GM03348 (cell line): ENCODE measurements at places on chromosomes 12 and 14.

DNA sequence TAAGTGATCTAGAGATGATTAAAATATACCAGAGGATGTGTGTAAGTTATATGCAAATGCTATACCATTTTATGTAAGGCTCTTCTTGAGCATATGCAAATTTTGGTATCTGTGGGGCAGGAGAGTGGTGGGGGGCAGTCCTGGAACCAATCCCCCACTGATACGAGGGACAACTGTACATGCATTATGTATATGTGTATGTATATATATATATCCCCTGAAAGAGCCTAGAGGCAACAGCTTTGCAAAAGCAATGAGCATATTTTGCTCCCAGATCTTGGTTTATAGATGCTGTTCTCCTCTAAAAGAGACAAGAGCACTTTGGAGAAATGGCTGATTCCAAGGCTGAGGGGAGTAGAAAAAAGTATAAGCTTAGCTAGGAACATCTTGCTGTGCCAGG is 12.4 kb upstream of the SLC25A3 start:
- DNase-seq, result no peak

GRCh38 chr14:90513161-90514014 is 116.6 kb downstream of the CALM1 start:
- DNase-seq, result peak; percentile 41

GRCh38 chr14:100523843-100524169 is 63.4 kb downstream of the BEGAIN start:
- no peak for DNase-seq

- no peak for DNase-seq
Measured at GRCh38 chr14:98035396-98035795, 1236.6 kb downstream of the BCL11B start.

- DNase-seq, result peak; percentile 46
Measured at GRCh38 chr12:67747869-67748742, 99.6 kb downstream of the DYRK2 start.

DNA sequence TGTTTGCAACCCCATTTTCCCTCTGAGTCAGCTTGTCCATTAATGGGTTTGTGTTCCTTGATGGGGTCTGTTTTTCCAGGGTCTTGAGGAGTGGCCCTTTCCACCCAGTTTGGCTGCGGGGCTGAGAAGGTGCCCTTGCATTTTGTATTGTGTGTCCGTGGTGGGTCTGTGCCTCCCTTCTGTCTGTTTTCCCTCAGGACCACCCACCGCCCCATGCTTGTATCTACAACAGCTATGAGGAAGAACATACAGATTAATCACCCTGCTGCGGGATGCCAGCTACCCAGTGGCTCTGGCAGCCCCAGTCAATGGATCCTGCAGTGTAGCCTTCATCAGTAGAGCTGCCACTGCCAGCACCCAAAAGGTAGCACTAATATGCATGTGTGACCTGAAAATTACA is 235.7 kb downstream of the CACNA1C start:
- DNase-seq, result no peak

- no peak for DNase-seq
Measured at GRCh38 chr14:96117101-96117897, 78.1 kb downstream of the C14orf132 start.

DNA sequence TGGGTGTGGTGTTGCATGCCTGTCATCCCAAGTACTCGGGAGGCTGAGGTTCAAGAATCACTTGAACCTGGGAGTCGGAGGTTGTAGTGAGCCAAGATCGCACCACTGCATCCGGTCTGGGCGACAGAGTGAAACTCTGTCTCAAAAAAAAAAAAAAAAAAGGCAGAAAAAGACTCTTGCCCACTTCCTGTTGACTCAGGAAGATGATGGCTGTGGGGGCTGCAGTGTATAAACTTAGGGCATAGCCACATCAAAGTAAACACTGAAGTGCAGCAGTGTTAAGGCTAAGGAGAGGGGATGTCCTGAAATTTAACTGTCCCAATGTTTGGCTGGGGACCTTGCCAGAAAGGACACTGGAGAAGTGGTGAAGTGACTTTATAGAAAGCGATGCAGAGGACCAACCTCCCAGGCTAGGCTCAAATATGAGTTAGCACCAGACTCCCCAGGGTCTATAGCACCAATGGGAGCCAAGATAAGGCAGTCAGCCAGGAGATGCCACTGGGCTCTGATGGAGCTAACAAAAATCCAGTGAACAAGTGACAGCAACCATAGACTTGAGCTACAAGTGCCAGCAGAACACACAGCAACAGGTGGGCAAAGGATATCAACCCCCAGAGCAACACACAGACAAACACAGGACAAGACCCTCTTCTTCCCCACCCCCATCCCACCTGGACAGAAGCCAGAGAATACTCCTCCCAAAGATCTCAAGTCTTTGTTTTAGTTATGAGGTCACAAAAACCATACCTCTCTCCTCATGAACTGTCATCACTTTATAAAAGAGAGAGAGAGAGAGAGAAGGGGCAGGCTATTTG is 28.0 kb downstream of the NELL2 start:
- no peak for DNase-seq

- DNase-seq, result no peak
Measured at GRCh38 chr12:112443916-112444315, 25.2 kb downstream of the PTPN11 start.

- no peak for DNase-seq
Measured at GRCh38 chr14:61478971-61479473, 157.6 kb downstream of the PRKCH start.

DNA sequence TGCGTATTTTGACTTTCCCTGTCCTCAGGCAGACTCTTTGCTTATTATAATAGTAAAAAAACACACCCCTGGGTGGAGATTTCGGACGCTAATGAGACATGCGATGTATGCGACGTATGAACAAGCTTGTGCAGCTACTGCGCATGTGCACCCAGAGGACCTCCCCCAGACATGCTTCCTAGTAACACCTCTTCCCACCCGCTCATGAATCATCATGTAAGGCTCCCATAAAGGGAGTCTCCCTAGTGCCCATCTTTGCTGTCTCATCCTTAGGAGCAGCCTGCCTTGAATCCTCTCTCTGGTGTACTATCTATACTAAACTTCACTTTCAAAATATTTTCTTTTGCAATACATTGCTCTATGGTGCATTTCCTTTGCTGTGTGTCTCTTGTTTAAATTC is 210.1 kb downstream of the TMEM132D start:
- DNase-seq, result no peak

- peak; percentile 19 for DNase-seq
Measured at GRCh38 chr12:69984241-69984640, 159.2 kb downstream of the MYRFL start.

DNA sequence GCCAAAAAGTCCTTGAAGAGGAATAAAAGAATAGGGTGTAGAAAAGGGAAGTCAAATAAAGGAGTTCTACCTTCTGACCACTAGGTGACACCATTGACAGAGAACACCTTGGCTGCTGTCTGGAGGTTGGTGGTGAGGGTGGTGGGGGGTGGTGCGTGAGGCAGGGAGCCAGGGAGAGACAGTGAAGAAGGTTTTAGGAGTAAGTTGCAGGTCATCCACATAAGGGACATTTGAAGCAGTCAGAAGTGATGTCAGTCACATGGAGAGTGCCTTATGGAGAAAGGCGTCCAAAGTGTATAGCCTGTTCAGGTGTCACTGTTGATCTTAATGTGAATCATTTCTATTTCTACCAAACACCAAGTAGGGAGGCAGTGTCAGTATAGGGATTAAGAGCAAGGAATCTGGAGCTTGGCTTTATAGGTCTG is 279.3 kb upstream of the DDHD1 start:
- peak; percentile 70 for DNase-seq

- peak; percentile 28 for DNase-seq
Measured at GRCh38 chr12:56267443-56268071, 815 bp downstream of the COQ10A start.

GRCh38 chr12:3225154-3225795 is 148.1 kb downstream of the TSPAN9 start:
- no peak for DNase-seq

DNA sequence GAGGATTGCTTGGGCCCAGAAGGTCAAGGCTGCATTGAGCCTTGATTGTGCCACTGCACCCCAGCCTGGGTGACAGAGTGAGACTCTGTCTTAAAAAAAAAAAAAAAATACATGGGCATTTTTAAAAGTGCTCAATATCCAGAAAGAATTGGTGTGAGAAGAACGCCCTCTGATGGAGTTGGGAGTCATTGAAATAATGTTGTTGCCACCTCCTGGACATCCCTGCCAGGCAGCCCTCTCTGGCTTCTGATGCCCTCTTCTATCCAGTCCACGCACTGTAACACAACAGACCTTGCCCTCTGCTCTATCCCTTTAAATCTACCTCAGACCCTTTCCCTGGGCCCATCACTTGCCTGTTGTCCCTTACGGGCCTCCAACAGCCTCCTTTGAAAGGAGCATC is 4.9 kb downstream of the PTGDR start:
- DNase-seq, result peak; percentile 61

DNA sequence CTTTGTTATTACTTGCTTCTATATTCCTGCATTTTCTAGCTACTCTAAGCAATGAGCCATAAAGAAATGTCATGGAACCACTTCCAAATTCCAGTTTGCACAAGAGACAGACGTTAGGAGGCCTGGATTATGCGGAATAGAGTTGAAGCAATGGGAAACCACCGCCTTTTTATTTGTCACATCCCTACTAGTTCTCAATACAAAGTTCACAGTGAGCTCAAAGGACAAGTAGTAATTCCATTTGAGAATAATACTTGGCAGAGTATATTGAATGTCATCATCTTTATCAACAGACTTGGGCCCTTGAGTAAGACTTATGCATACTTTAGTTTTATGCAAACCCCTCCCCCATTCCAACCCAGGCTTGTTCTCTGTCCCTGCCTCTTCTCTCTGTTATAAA is 3.7 kb upstream of the SLC15A5 start:
- peak; percentile 7 for DNase-seq

DNA sequence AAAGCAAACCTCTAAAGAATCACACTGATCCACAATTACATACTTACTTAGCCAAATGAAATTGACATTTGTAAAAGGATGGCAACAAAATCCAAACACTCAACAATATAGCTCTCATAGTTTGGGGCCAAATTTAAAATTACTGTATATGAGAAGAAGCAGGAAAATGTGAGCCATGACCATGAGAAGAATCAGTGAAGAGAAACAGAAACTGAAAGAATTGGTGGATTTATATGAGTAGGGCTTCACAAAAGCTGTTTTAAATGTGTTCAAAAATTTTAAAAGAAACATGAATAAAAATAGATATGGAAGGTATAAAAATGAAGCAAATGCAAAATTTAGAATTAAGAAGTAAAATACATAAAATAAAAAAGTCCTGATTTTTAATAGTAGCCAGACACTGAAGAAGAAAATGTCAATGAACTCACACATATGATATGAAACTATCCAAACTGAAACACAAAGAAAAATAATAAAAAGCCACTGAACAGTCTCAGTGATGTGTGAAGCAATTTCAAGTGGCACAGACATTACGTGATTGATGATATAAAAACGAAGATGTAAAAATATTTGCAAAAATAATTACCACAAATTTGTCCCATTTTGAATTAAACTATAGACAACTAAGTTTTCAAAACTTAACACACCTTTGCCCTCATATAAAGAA is 87.9 kb upstream of the MDGA2 start:
- DNase-seq, result no peak

DNA sequence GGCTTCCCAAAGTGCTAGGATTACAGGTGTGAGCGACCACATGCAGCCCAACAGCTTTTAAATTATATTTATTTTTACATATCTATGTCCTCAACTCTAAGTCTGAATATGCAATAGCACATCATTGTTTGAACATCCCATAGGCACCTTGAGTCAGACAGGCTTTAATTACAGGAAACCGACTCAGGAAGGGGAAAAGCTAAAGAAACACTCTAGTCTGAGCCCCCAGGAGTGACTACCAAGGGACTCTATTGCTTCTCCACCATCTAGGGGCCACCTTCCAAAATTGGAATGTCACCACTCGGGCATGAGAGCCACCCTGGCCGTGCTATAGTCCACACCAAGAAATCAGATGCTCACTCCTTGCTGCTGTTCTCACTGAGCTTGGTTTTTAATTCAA is 14.0 kb upstream of the MFAP5 start:
- no peak for DNase-seq

DNA sequence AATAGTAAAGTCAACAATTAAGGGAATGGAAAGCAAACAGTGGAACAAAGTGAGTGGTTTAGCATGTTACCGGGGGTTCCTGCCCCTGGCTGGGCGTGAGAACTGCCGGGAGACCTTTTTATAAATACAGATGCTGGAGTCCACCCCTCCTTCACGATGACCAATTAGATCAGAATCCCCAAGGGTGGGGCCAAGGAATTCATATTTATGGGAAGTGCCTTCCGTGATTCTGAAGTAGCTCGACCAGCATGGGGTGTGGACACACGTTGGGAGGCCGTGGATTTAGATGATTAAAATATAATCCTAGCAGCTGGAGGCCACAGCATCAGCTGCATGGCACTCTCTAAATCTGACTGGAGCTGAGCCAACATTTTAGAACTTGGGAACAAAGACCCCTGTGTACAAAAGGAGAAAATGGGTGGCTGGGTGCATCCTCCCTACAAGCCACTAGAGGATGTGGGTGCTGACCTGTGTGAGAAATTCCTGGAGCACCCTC is 87.9 kb downstream of the SRRM4 start:
- DNase-seq, result no peak

GRCh38 chr12:51470116-51470515 is 45.5 kb downstream of the SLC4A8 start:
- DNase-seq, result no peak

DNA sequence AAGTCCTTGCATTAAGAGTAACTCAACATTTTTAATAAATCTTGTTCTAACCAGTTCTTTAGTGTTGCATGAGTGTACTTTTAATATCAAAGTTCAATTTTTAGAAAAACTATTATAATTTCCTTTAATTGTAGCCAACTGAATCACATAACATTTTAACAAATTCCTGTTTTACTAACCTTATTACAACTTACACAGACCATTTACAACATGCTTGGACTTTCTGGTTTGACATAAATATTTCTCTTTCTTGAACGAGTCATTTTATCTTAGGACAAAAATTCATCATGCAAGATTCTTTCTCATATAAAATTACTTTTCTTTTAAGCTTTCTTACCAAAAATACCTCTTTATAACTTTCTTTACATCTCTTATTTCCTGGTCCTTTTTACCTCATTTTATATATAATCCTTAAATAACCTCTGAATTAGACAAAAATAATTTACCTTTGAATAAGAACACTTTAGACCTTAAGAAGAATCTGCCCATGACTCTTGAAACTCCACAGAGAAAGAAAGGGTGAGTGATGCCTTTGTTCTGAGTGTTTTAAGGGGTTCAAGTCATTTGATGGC is 3.9 kb downstream of the SLCO1A2 start:
- DNase-seq, result no peak

DNA sequence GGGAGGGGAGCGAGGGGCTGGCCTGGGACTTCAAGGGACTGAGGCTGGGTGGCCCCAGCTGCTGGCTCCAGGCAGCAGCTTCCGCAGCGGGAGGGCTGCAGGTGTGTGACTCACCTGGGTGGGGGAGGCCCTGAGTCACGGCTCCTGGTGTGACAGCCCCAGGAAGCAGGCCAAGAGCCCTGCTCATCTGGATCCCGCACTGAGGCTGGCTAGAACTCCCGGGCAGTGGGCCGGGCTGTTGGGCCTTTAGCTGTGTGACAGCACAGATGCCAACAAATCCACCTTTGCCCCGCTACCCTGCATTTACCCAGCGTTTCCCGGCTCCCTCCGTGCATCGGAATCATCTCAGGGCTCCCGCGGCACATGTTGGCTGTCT is 180.0 kb upstream of the PRMT8 start:
- DNase-seq, result no peak

GRCh38 chr14:33810308-33810707 is 140.6 kb downstream of the EGLN3 start:
- no peak for DNase-seq

- DNase-seq, result peak; percentile 43
Measured at GRCh38 chr14:99838639-99839134, 45.5 kb downstream of the EML1 start.

- peak; percentile 89 for DNase-seq
Measured at GRCh38 chr14:21070083-21070609, at the start of gene ARHGEF40. TSS of gene ARHGEF40 (plus strand) at chr14:21070304. CDS start at chr14:21070397, 93 bp downstream.
